T-cell (primary cell): ENCODE measurements at places on chromosomes 4 and X.
A peak's percentile ranks its signal among the peaks of the same experiment; 100 is the strongest.

DNA sequence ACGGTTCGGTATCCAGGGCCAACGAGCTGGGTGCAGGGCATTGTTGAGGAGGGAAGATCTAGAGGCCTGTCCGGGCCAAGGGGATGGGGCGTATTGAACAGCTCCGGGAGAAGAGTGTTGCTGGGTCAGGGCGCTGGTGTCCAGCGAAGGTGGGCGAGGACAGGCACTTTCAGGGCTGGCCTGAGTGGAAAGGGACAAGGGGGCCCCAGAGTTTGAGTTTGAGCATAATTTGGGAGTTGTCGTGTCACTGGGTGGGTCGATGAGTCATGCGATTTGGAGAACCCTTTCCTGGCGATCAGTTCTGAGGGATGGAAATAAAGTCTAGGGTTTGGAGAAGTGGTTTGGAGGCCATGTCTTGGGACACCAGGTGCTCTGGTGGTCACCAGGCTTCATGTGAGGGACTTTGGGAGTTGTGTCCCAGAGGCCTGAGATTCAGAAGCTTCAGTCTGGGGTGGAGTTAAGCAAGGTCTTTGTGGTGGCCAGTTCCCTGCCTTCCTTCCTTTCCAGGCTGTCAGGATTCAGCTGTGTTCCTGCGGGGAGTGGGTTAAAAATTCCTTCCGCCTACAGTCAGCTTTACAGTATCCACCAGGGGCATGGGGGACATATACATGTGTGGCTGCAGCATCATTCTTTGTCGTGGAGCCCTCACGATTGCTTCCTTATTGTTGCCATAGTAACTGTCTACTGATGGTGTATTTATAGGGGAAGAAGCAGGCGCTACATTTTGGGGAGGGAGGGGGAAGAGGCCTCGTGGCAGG, 504 bp downstream of the PRRG3 start:
- no peak overlapping the region for H3K27ac ChIP-seq
- peaks cover 7% of the 10 kb centered on the region for H3K27me3 ChIP-seq
- H3K36me3 ChIP-seq, result no peaks in the 10 kb centered on the region
- H3K4me3 ChIP-seq, result no peak overlapping the region

DNA sequence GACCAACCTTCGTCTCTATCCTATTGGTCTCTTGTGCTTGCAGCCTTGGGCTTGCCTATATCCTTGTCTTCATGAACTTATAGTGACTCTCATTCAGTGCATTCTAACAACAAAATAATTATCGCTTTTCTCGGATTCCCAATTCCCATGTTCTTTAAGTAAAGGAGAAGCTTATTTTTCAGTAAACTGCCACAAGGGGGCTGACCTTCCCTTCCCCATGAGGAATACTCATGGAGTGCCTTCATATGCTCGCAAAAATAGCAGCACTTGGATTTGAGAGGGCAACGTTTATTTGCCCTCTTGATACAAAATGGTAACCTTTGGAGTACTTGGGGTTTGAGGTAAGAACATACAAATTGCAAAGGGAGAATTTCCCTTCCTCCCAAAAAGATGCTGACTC, 183.2 kb upstream of the TENT5D start:
- DNase-seq, result no peak
- no peaks in the 10 kb centered on the region for H3K36me3 ChIP-seq
- H3K4me3 ChIP-seq, result no peak overlapping the region
- no peaks in the 10 kb centered on the region for H3K27me3 ChIP-seq

DNA sequence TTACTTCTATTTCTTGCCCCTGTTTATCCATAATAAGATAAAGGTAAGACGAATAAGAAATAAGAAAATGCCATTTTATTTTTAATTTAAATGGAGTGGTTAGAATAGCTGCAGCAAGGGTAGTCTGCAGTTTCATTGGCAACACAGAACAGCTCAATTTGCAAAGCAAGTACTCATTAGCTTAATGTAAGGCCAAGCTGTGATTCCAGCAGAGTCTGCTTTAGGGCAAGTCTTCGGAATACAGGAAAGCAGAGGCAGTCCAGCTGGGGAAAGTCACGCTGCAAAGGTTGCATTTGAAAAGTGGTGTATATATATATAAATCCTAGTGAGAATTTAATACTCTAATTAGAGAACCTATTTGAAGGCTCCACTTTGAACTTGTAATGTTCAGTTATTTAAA, 59.0 kb downstream of the ANXA10 start:
- H3K4me1 ChIP-seq, result no peaks in the 10 kb centered on the region
- no peaks in the 10 kb centered on the region for H3K36me3 ChIP-seq
- no peak overlapping the region for H3K4me3 ChIP-seq
- H3K27me3 ChIP-seq, result peaks cover 3% of the 10 kb centered on the region

- DNase-seq, result no peak
- H3K4me1 ChIP-seq, result peaks cover 17% of the 10 kb centered on the region
- H3K27ac ChIP-seq, result peak overlapping the region; percentile 46
These were observed 990 bp upstream of the HADH start for GRCh38 chr4:107988763-107989035.

GRCh38 chrX:38262715-38263620, 42.3 kb upstream of the SRPX start:
- H3K27me3 ChIP-seq, result no peaks in the 10 kb centered on the region
- H3K4me1 ChIP-seq, result no peaks in the 10 kb centered on the region
- H3K4me3 ChIP-seq, result no peak overlapping the region
- H3K27ac ChIP-seq, result no peak overlapping the region
- no peak for DNase-seq

- DNase-seq, result no peak
- no peaks in the 10 kb centered on the region for H3K27me3 ChIP-seq
- H3K4me3 ChIP-seq, result no peak overlapping the region
These were observed 23.0 kb upstream of the SLC25A4 start for GRCh38 chr4:185119927-185120630.

DNA sequence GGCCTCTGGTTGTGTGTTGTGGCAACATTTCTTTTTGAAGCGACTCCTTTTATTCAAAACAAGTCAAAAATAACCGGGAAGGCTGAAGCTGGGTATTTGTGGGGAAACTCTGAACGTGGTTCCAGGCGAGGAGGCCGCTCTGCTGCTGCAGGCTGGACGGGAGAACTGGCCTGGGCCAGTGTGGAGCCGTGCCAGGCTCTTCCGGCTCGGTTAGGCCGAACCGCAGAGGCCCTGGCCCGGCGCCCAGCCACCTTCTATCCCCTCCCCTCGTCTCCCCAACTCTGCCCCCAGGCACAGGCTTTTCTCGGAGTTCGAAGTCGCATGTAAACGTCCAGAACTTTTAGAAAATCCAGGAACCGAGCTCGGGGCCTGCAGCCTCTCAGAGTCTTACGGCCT, 2.4 kb upstream of the BCOR start:
- H3K4me3 ChIP-seq, result no peak overlapping the region
- no peaks in the 10 kb centered on the region for H3K27me3 ChIP-seq
- peaks cover 25% of the 10 kb centered on the region for H3K4me1 ChIP-seq
- H3K36me3 ChIP-seq, result no peaks in the 10 kb centered on the region
- DNase-seq, result no peak
- H3K27ac ChIP-seq, result no peak overlapping the region

GRCh38 chrX:2710041-2710840, 19.1 kb downstream of the CD99 start:
- peak overlapping the region; percentile 22 for H3K4me3 ChIP-seq
- peaks cover 31% of the 10 kb centered on the region for H3K36me3 ChIP-seq
- H3K4me1 ChIP-seq, result peaks cover 78% of the 10 kb centered on the region
- no peaks in the 10 kb centered on the region for H3K27me3 ChIP-seq
- peak overlapping the region; percentile 70 for H3K27ac ChIP-seq

DNA sequence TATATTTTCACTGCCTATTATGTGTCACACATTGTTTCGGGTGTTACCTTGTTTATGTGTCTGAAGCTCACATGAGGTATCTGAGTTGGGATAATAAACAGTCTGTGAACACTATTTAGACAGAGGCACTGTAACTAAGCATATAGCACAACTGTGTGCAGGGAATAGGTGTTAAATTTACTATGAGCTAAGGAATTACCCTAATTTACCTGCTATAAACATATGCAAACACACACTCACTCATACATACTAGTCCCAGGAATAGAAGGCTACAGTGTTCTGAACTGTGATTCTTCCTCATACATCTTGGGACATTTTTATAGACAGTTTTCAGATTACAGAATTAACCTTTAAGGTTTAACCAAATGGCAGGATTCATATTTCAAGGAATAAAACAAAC, 127.6 kb upstream of the SPANXN4 start:
- no peaks in the 10 kb centered on the region for H3K27me3 ChIP-seq
- H3K4me3 ChIP-seq, result no peak overlapping the region
- DNase-seq, result no peak
- no peaks in the 10 kb centered on the region for H3K4me1 ChIP-seq

DNA sequence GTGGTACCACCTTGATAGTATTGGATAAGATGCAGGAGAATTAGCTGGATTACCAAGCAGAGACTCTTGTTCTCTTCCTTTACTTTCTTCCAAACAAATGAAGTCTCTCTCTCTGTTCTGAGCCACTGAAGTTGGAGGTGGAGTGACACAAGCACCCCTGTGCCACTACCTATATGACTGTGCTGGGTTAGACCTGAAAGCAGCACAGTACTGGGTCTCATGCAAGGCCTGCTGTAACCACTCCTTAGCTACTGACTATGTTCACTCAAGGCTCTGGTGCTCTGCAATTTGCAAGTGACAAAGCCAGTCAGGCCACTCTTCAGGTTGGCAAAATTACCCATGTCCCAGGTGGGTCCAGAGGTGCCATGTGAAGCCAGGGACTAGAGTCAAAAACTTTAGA, 389.6 kb upstream of the MAOA start:
- no peaks in the 10 kb centered on the region for H3K36me3 ChIP-seq
- DNase-seq, result no peak
- H3K4me1 ChIP-seq, result no peaks in the 10 kb centered on the region
- H3K27ac ChIP-seq, result no peak overlapping the region
- H3K27me3 ChIP-seq, result no peaks in the 10 kb centered on the region

GRCh38 chr4:56360071-56360470, 27.2 kb downstream of the AASDH start:
- no peaks in the 10 kb centered on the region for H3K4me1 ChIP-seq
- no peaks in the 10 kb centered on the region for H3K27me3 ChIP-seq
- DNase-seq, result no peak
- no peak overlapping the region for H3K4me3 ChIP-seq

- no peak overlapping the region for H3K4me3 ChIP-seq
- no peaks in the 10 kb centered on the region for H3K36me3 ChIP-seq
- H3K4me1 ChIP-seq, result peaks cover 6% of the 10 kb centered on the region
- H3K27ac ChIP-seq, result no peak overlapping the region
These were observed 3.6 kb downstream of the CASP6 start for GRCh38 chr4:109699553-109700225.

- no peaks in the 10 kb centered on the region for H3K36me3 ChIP-seq
- no peaks in the 10 kb centered on the region for H3K4me1 ChIP-seq
- no peak overlapping the region for H3K27ac ChIP-seq
- DNase-seq, result no peak
These were observed 3.3 kb downstream of the TMEM47 start for GRCh38 chrX:34653811-34654210.

DNA sequence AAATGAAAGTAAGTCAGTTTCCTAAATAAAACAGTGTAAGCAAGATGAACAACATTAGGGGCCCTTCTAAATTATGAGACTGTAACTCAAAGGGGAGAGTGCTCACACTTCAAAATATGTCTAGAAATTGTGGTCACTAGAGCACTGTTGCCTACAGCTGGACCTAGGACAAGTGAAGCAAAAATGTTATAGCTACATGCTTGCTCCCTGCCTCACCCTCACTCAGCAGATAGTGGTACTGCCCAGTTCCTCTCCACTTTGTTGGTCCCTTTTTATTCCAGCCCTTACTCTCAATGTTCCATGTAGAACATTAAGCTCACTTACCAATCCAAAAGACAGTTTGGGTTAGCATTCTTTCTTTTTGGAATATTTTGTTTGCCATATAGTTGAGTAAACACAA, 147.3 kb downstream of the GRIA3 start:
- no peak overlapping the region for H3K4me3 ChIP-seq
- no peak overlapping the region for H3K27ac ChIP-seq
- no peaks in the 10 kb centered on the region for H3K27me3 ChIP-seq
- no peak for DNase-seq

DNA sequence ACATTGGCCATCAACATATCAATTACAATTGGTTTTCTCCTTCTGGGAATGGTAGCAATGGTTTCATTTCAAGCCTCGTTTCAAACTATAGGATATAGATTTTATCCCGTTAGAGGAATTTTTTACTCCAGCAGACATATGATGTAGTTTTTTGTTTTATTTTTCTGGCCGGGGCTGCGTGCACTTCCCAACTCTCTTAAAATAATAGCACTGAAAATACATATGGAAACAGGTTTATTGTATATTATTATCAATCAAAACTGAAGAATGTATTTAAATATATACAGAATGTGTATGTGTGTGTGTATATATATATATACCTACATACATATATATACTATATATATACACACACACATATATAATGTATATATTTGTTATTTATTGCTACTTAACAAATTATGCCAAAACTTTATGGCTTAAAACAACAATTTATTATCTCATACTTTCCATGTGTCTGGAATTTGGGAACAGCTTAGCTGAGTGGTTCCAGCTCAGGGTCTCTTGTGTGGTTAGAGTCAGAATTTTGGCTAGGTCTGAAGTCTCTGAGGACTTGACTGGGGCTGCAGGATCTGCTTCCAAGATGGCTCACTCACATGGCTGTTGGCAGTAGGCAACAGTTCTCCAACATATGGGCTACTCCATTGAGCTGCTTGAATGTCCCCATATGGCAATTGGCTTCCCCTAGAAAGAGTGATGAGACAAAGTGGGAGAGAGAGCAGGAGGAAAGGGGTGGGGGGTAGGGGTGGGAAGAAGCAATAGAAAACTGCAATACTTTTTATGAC, 314.1 kb downstream of the PPP1R2C start:
- no peaks in the 10 kb centered on the region for H3K27me3 ChIP-seq
- no peaks in the 10 kb centered on the region for H3K36me3 ChIP-seq
- no peak overlapping the region for H3K27ac ChIP-seq
- no peak overlapping the region for H3K4me3 ChIP-seq
- no peaks in the 10 kb centered on the region for H3K4me1 ChIP-seq
- no peak for DNase-seq

GRCh38 chr4:38987491-38987890, 44.7 kb downstream of the TMEM156 start:
- peak overlapping the region; percentile 15 for H3K27ac ChIP-seq
- no peak for DNase-seq
- peaks cover 43% of the 10 kb centered on the region for H3K36me3 ChIP-seq

GRCh38 chrX:21863241-21863640, 7.5 kb downstream of the YY2 start:
- no peaks in the 10 kb centered on the region for H3K36me3 ChIP-seq
- no peaks in the 10 kb centered on the region for H3K4me1 ChIP-seq
- DNase-seq, result no peak
- no peaks in the 10 kb centered on the region for H3K27me3 ChIP-seq
- H3K4me3 ChIP-seq, result no peak overlapping the region

GRCh38 chrX:20432048-20432447, 165.3 kb upstream of the RPS6KA3 start:
- no peaks in the 10 kb centered on the region for H3K36me3 ChIP-seq
- no peak for DNase-seq
- H3K27ac ChIP-seq, result no peak overlapping the region
- peaks cover 15% of the 10 kb centered on the region for H3K4me1 ChIP-seq

GRCh38 chrX:84634201-84634782, 132.0 kb upstream of the HDX start:
- no peak for DNase-seq
- H3K4me3 ChIP-seq, result no peak overlapping the region
- no peaks in the 10 kb centered on the region for H3K36me3 ChIP-seq
